ENCODE measurements at places on chromosomes 5 and 9.

DNA sequence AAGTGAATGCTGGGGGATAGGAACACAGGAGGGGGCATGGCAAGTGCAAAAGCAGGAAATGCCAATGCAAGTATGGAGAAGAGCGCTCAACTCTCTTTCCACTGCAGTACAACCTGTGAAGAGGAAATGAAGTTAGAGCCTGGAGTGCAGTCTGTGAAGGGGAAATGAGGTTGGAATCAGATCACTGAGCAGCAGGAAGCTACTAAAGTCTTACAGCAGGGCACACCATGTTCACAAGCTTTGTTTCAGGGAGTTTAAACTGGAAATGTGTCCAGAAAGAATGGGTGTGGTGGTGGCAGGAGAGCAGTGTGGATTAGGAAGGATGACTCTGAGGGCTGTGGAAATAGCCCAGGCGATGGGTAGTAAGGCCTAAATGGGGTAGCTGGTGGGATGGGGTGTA lies 15.4 kb downstream of the ARHGEF37 start:
- DNase-seq = no peak

DNA sequence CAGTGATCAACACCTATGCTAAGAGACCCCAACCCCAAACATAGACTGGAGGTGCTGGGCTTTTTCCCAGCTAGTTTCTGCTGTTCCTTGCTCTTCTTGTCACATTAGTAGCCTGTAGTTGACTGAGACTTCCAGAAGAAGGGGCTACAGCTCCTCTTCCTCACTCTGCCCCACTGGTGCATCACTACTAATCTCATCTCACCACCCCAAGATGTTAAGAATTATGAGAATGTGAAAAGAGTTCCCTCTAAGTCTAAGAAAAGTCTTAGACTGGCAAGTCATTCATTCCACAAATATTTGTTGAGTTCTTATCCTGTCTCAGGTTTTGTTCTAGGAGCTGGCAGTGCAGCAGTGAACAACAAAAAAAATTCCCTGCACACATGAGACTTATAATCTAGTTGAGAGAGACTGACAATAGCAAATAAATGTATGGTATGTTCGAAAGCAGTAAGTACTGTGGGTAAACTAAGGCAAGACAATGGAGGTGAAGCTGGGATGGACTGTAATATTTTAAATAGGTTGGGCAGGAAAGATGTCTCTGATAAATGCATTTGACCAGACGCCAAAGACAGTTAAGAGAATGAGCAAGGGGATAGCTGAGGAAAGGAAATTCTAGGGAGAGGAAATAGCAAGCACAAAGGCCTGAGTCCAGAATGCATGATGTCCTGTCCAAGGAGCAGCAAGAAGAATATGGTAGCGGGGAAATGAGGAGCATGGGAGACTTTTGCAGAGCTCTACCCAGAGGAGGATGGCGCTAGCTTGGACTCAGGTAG lies 92.3 kb downstream of the PTCD2 start:
- DNase-seq = no peak

DNA sequence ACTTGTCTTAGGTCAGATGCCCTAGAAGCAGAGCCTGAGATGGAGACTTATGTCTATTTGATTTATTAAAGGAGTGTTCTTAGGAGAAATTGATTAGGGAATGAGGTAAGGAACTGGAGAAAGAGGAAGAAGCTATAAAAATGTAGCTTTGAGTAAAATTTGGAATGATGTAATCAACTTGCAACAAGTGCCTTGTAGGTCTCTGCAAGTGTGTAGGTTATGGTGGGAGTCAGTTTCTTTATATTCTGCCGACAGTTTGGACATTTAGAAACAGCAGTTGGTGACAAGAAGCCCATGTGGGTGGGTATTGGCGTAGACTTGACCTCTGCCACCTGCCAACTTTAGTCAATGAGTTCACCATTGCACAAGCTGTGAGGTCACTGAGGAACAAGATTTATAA lies 986.5 kb downstream of the CDH18 start:
- DNase-seq = no peak

- peak; percentile 55 for DNase-seq
Observed at GRCh38 chr5:65722575-65723403, 784 bp downstream of the NLN start.

- no peak for DNase-seq
Observed at GRCh38 chr9:83665580-83666200, 42.1 kb downstream of the UBQLN1 start.

DNA sequence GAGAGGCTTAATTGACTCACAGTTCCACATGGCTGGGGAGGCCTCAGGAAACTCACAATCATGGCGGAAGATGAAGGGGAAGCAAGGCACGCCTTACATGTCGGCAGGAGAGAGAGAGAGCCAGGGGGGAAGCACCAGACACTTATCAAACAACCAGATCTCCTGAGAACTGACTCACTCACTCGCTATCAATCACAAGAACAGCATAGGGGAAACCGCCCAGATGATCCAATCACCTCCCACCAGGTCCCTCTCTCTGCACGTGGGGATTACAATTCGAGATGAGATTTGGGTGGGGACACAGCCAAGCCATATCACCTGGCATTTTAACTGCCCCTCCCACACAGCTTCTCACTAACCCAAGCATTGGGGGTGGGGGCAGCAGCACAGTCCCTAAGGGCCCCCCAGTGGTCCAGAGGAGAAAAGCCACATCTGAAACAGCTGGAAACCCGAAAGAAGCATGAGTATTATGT lies 76.1 kb upstream of the ASS1 start:
- no peak for DNase-seq

DNA sequence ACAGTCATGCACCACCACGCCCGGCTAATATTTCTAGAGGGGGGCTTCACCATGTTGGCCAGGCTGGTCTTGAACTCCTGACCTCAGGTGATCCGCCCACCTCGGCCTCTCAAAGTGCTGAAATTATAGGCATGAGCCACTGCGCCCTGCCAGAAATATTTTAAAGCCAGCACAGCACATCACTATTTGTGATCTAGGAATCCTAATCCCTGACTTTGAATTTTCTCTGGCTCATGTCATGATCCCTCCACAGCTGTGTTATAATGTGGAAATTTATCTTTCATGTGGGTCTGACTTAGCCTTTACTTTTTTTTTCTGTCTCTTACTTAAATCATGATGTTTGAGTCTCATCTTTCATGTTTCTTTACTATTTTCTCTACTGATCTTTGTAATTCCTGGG lies 18.7 kb upstream of the ITGA1 start:
- DNase-seq = no peak
